Fibroblast of lung (primary cell): ENCODE measurements at places on chromosomes 1 and 21.

DNA sequence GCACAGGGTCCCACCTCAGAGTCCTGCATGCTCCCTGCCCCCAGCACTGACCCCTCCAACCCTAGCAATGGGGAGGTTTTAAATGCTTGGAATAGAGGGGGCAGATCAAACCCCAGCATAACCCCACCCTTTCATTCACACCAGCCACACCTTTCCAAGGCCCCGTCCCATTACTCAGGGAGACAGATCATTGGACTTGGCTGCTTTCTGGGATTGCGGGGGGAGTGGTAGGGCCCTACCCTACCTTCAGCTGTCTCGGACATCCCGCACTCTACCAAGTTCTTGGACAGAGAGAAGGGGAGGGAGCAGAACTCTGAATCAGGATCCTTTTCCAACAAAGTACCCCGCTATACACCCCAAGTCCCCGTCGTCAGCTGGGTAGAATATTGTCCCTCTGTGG, 983 bp downstream of the PADI2 start:
- DNase-seq, result no peak

DNA sequence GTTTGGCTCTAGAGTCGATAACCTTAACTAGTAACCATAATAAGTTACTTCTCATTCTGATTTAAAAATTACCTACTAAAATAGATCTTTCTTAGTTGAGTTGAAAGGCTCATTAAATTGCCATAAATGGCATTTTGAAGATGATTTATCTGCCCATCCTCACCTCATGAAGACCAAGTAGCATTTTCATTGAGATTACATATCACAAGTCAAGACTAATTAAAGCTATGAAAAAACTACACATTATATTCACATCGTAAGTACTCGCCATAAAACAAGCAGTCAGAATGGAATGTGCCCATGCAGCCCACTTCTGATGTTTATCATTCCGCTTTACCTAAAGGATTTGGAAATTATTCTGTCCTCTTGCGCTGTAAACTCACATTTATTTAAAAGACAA, 212.0 kb downstream of the COL11A1 start:
- no peak for DNase-seq

DNA sequence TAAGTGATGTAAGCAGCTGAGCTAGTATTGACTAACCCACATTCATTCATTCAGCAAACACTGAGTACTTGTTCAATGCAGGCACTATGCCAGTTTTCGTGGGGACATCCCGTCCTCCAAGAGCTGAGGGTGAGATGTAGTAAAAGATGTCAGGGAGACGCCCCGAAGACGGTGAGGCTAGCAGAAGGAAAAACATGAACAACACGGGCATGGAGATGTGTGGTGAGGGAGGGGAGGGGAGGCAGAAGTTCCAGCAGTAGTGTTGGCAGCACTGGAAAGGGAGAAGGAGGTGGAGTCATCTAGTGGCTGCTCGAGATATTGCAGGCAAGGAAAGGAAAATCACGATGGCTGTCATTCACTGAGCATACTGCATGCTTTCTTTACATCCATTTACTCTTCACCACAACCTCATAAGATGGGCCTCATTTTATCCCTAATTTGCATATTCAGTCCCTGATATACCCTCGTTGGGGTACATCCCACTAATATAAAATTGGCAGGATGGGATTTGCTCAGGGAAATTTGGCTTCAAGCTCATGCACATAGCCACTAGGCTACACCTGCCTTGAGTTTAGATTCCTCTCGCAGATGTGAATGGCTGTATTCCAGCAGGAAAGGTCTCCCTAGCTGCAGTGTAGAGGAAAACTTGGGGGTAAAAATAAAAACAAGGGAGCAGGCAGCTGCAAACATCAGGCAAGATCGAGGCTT, 14.5 kb downstream of the PDZK1IP1 start:
- peak; percentile 37 for DNase-seq

- no peak for DNase-seq
Observed at GRCh38 chr1:200971428-200971903, 52.0 kb downstream of the KIF21B start.

- DNase-seq, result peak; percentile 88
Observed at GRCh38 chr1:209095627-209096595, 487.6 kb upstream of the CAMK1G start.
